ENCODE measurements at places on chromosomes 2 and 18.
A peak's percentile ranks its signal among the peaks of the same experiment; 100 is the strongest.

DNA sequence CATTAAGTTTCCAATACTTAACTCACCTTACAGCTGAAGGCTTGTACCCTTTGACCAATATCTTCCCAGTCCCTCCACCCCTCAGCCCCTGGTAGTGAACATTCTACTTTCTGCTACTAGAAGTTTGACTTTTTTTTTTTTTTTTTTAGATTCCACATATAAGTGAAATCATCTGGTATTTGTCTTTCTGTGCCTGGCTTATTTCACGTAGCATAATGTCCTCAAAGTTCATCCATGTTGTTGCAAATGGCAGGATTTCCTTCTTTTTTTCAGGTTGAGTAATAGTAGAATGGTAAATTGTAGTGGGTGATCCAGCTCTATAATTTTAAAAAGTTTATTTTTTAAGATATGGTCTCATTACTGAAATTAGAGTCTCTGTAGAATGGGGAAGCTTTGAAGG lies 316.0 kb downstream of the MTX2 start:
- no peak for DNase-seq

GRCh38 chr2:120948662-120949011 lies 213.0 kb downstream of the GLI2 start:
- no peak for DNase-seq

DNA sequence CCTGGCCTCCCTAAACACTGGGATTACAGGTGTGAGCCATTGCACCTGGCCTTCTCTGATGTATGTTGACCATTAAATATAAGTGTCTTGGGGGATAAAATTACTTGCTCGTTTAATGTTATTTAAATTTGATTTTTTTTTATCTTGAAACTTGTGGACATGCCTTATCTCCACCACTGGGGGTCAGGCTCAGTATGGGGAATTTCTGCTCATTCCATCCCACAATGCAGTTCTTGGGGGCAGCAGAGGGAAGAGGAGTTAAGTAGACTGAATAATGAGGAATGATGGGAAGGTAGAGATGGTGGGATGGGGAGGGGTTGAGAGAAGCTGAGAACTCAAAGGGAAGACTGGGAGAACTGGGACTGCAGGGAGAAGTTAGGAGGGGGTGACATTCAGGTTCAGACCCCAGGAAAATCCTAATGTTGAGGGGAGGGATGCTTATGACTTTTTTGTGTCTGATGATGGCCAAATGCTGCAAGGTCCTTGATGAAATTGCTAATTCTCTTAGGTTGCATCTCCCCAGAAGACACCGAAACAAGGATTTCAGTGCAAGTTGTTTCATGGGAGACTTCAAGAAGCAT lies 174.2 kb downstream of the MIB1 start:
- DNase-seq, result peak; percentile 58

- DNase-seq, result no peak
Observed at GRCh38 chr18:36298126-36298741, 721 bp downstream of the FHOD3 start.

- DNase-seq, result no peak
Observed at GRCh38 chr2:205128726-205129125, 553.6 kb upstream of the NRP2 start.

- peak; percentile 43 for DNase-seq
Observed at GRCh38 chr2:118095610-118096009, 7.3 kb downstream of the INSIG2 start.

DNA sequence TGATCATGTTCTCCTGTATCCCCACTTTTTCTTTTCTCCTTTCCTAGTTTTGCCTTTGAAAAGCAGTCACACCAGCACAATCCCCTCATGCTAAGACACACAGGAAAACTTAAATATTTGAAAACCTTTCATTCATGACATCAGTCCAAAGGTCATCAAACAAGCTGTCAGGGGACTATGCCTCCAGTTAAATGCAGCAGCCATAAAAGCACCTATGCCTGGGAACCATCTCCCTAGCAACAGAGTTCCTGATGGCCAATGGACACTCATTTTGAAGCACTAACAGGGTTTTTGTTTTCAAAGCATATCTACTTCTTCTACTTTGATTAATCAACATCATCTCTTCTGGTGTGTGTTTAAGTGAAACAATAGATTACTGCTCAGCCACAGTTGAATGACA lies 286.4 kb upstream of the PARD3B start:
- DNase-seq, result no peak

GRCh38 chr2:214874694-214875093 lies 65.2 kb upstream of the BARD1 start:
- DNase-seq, result no peak

- DNase-seq, result no peak
Observed at GRCh38 chr2:240622060-240622411, 3.2 kb upstream of the GPR35 start.

GRCh38 chr2:216700088-216700567 lies 4.8 kb upstream of the IGFBP5 start:
- no peak for DNase-seq

DNA sequence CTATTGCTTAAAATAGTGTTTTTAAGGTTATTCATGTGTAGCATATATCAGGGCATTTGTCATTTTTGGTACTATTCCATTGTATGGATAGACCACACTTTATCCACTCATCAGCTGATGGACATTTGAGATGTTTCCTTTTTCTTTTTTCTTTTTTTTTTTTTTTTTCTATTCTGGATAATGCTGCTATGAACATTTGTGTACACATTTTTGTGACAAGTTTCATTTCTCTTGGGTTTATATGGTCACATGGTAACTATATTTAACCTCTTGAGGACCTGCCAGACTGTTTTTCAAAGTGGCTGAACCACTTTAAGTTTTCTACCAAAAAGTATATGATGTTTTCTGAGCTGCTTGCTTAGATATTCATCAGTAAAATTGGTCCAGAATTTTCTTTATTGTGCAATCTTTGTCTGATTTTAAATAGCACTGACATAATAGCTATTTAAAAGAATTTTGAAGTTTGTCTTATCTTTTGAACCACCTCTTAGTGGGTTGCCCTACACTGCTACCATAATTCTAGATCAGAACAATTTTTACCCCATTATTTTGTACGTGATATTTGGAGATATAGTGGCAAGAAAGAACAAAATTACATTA lies 219.4 kb upstream of the SIX3 start:
- DNase-seq, result no peak

- DNase-seq, result peak; percentile 87
Observed at GRCh38 chr2:231961349-231962166, at the start of gene DIS3L2. Gene DIS3L2 (plus strand): TSS chr2:231961713. CDS start chr2:232014928, 53,215 bp downstream.

DNA sequence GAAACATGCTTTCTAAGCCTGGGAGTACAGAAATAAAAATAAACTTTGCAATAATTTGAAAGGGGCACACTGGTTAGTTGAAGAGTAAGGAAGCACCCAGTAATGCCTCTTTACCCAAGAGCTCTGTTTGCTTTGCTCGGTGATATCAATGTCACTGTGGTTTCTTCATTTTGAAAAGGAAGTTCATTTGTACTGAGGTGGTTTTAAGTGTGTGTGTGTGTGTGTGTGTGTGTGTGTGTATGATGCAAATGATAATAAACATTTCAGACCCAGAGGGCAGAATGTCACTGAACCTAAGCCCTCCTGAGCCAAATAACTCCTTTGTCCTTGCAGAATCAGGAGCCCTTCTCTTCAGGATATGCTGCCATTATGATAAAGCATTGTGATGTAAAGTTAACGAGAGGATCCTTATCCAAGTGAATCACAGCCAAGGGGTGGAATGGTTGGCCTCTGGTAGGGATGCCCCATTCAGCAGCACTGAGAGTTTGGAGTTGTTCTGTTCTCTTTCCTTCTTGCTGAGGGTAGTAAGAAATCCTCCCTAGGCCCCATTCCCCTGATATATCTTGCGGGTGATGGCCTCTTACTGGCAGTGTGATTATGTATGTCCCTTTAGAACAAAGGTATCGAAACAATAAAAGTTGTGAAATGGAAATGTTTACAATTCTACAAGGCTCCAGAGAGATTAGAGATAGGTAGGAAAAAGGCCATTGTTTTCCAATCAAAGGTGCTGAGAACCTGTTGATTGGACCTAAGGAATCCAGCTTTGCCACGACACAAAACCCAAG lies 7.6 kb downstream of the ITGA6 start:
- DNase-seq, result peak; percentile 43

DNA sequence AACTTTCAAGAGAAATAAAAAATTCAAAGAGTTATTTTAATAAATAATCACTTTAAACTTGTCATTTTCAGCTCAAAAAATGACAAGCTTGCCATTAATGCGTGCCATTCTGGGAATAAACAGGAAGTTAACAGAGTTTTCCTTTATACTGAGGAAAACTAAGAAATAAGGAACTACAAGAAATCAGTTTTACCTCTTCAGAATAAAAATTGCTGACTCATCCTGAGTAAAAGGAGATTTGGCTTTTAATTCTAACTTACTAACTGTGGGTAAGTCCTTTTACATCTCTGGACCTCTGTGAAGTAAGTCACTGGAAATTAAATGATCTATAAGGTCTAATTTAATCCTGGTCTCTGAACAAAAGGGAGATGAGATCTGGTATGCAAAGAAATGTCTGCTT lies 16.1 kb downstream of the CEBPZ start:
- no peak for DNase-seq

GRCh38 chr2:109129356-109129920 lies 433 bp downstream of the SH3RF3 start:
- DNase-seq, result peak; percentile 47
